NCI-H2029 (cell line): ENCODE measurements at places on chromosomes 6 and 20.
A peak's percentile ranks its signal among the peaks of the same experiment; 100 is the strongest.

- no peak for DNase-seq
Observed at GRCh38 chr6:22194188-22194921, 102.5 kb downstream of the PRL start.

DNA sequence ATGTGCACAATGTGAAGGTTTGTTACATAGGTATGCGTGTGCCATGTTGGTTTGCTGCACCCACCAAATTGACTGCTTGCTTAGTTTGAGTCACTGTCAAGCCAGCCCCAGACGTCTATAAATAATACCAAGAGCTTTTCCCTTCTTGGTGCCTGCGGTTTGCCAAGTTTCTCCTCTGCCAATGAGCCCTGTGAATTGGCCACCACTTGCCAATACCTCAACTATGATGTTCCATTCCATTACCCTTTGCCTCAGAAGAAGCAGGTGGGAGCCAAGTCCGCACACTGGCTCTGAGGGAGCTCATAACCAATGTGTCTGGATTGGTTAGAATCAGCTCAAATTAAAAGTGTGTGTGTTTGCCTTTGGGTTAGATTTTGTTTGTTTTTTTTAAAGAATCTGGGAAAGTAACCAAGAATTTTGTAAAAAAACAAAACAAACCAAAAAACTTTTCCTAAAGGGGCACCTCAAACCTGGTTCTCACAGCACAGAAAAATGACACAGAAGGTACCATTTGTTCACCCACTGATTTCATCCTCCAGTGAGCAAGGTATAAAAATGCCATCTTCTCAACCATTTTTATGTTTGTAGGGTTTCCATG is 244.7 kb upstream of the PRND start:
- DNase-seq = no peak

DNA sequence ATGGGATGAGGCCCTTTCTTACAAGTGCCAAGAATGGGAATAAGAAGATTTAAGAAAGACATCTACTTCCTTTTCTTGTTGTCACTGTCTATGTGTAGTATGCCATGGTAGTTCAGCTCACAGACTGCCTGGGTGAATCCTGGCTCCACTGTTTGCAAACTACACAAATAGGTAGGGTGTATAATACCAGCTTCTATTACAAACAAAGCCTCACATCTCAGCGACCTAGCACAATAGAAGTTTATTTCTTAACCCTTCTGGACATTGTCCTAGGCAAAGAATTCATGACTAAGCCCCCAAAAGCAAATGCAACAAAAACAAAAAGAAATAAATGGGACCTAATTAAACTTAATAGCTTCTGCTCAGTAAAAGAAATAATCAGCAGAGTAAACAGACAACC is 74.5 kb downstream of the LINC00237 start:
- DNase-seq = no peak

GRCh38 chr6:84582997-84583396 is 181.4 kb downstream of the TBX18 start:
- no peak for DNase-seq

DNA sequence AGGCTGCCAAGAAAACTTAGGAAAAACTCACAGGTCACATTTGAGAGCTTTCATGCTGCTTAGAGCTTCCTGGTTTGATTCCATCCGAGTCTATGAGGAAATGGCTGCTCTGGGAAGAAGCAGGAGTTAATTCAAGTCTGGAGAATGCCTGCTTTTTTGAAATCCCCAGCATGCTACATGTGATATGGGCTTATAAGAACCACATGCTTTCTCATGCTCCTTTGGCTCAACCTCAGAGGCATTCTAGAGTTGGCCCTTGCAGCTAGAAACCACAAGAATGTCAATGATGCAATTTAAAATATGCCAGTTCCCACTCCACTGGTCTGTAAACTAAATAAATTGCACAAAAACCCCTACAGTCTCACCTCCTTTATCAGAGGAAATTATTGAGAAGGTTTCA is 142.9 kb upstream of the OLIG3 start:
- no peak for DNase-seq

GRCh38 chr20:62644802-62645496 is 2.6 kb downstream of the SLCO4A1 start:
- DNase-seq = no peak

DNA sequence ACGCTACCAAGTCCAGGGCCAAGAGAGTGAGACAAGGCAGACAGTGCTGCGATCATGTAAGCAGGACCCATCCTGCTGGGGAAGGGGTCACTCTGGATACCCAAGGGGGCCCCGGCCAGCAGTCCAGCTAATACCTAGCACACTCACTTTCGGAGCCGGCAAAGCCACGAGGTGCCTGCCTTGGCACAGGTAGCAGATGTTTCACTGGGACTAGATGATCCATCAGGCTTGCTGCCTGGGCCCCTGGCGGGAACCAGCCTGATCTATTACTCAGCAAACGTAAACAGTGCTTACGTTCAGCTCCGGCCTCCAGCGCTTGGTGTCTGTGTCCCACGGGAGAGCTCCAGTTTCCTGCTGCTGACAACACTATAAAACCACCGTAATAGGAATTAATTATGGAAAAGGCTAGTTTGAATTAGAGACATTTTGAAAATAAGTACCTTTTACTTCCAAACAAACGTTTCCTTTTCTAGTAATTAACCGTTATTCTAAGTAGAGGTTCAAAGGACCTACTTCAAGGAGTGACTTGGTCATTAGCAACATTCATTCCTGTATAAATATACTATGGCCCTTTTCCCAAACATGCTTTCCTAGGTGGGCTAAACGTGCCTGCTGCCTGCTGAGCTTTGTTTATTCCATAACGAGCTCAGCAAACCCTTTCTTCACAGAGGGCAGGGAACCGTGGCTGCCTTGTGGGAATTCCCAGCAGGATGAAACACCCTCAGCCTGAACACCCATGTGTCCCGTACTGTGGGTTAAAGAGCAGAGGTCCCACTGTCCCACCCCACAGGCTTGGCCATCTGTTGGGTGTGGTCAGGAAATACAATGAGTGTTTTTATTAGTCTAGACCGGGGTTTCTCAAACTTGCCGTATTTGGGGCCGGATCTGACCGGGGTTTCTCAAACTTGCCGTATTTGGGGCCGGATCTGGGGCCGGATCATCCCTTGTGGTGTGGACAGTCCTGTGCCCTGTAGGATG is 18.4 kb downstream of the SLC22A23 start:
- DNase-seq = peak; percentile 86

DNA sequence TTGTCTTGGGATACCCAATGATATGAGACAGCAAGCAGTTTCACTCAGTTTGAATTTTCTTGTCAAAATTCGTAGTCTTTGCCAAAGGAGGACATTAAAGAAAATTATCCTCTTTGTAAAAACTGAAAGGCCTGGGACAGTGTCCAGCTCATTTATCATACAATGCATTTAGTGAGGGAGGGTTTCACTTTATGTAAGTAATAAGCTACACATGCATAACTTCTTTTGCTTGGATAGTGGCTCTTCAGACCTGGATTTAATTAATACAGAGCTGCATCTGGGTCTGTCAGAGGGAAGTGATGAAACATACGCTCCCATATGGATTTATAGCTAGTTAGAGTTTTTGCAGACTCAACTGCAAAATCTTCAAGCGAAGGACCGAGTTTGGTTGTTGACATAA is 175.6 kb downstream of the PHACTR1 start:
- no peak for DNase-seq

GRCh38 chr6:184161-184700 is 108.1 kb upstream of the DUSP22 start:
- DNase-seq = no peak

GRCh38 chr20:48661575-48662455 is 166.0 kb downstream of the PREX1 start:
- no peak for DNase-seq

DNA sequence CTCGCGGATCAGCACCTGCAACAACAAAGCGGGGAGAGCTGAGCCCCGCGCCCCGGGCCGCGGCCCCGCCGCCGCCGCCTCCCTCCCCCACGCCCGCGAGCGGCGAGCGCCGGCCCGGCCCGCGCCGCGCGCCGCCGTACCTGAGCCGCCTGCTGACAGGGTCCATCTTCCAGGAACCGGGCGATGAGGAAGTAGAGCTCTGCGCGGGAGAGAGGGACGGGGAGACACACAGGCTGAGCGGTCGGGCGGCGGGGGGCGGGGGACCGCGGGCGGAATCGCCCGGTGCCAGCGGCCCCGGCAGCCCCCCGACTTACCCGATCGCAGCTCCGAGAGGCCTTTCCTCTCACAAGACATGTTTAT is 359 bp downstream of the PHIP start:
- DNase-seq = peak; percentile 38

DNA sequence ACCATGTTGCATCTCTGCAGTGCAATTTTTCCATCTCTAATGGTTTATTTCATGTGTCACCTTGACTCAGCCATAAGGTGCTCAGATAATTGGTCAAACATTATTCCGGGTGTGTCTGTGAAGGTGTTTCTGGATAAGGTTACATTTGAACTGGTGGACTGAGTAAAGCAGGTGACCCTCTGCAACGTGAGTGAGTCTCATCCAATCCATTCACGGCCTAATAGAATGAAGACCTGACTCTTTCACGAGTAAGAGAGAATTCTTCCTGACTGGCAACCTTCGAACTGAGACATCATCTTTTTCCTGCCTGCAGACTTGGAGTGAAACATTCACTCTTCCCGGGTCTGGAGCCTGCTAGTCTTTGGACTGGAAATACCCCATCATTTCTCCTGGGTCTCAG is 77.1 kb upstream of the SLC22A23 start:
- DNase-seq = no peak

- DNase-seq = no peak
Observed at GRCh38 chr20:63830841-63831588, at the start of gene ZBTB46. Gene ZBTB46, minus strand, starts transcription at chr20:63831264. Its CDS starts 40,507 bp downstream, at chr20:63790757.

- DNase-seq = no peak
Observed at GRCh38 chr6:121828146-121828886, 392.9 kb downstream of the GJA1 start.

- no peak for DNase-seq
Observed at GRCh38 chr20:14997791-14998190, 660.4 kb upstream of the FLRT3 start.
